ENCODE measurements at places on chromosomes 16 and 17.

DNA sequence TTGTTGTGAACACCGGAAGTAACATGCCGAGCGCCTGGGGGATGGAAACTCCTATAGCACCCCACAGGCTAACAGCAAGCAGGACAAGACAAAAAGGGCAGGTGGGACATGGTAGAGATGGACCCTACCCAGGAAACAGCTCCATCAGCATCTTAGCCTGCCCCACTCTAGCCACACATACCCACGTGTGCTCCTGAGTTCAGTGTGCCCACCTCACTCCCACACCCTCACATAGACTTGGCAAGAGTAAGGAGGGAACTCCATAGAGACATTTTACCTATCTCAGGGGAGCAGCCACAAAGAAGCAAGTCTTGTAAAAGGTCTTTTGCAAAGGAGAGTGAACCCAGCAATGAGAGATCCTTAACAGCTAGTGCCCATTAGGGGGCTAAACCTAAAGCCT is 37.8 kb upstream of the CACNG3 start:
- DNase-seq = no peak

- no peak for DNase-seq
These were observed 2.1 kb downstream of the MYH2 start for GRCh38 chr17:10547351-10547750.

GRCh38 chr16:80710918-80711317 is 93.5 kb downstream of the CDYL2 start:
- DNase-seq = no peak

GRCh38 chr17:57902117-57902799 is 52.4 kb upstream of the MRPS23 start:
- no peak for DNase-seq

DNA sequence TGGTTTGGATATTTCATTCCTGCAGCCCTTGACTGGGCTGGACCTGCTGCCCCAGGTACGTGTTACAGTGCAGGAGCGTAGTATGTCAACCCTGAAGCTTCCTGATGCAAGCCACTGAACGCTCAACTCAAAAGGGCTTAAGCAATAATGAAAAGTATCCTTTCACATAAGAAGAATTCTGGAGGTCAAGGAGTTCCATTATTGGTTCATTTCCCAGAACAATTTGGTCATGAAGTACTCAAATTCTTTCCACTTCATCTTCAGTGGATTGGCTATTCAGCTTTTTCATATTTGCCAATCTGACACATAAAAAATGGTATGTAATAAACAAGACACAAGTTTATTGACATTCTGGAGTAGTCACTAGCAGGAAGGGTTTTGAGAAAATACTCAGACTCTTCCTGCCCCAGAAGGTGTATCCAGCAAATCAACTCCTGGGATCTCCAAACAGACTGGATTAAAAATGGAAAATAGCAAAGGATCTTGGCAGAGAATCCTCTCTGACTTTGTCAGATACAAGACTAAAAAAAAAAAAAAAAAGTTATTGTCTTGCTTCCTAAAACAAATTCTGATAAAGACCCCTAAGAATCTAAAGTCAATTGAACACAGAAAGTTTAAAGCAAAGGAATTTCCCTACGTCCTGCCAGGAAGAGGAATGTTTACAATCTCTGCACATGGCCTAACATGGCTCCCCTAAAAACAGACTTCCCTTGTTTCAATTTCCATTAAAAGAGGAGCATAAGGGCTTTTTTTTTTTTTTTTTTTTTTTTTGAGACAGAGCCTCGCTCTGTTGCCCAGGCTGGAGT is 37.5 kb upstream of the WSB1 start:
- peak; percentile 77 for DNase-seq

DNA sequence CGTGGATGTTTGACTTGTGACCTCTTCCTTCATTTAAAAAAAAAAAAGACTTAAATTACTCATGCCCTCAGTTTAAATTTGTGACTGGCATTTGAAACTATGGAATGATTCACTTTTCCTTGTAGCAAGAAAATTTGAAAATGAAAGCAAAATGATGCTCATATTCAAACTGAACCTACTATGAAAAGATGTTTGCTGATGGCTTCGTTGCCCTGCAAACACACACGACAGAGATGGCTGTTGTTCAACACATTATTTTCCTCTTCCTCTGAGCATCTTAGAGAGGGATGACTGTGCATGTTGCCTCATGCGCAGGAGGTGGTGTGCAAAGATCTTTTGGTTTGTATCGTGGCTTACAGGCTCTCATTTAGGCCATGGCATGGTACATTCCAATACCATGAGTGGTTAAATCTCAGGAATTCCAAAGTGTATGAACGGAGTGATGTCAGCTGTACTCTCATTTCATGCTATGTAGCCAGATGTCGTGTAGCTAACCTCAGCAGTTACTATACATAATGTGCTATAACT is 164.5 kb downstream of the PRKCA start:
- DNase-seq = peak; percentile 99

GRCh38 chr17:4499431-4500190 is 930 bp downstream of the SPNS2 start:
- DNase-seq = peak; percentile 2

DNA sequence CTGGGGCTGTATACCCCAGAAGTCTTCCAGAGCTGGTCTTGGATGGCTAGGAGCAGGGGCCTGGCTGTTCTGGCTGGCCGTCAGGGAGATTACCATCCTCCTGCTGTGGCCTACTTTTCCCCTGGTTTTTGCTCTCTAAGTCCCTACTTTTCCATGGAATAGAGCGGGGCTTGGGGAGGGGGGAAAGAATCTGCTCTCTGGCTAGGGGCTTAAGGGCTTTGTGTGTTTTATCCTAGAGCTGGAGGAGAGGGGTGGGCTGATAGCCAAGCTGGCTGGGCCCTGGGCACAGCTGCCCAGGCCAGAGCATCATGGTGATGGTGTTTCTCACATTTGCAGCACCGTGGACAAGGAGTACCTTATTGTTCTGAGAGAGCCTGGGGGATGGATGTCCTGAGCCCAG is 3.6 kb downstream of the NRN1L start:
- DNase-seq = no peak

- no peak for DNase-seq
These were observed 324.5 kb upstream of the EEF2KMT start for GRCh38 chr16:5422047-5422446.

DNA sequence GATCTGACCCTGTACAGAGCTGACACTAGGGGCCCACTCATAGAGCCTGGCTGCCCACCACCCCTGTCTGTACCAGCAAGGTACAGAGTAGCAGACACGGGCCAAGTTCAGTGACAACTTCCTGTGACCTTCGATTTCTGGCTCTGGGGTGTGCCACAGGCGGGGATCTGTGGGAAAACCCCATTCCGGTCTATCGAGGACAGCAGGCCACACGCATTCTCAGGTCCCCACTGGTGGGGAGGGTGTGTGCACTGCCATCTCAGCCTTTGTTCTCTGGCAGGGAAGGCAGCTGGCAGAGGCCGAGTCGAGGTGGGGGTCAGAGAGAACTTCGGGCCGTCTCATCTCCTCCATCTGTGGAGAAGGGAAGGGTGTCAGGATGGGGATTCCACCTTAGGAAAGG is 10.0 kb downstream of the NLE1 start:
- DNase-seq = no peak

GRCh38 chr17:76359375-76359774 is 5.7 kb upstream of the PRPSAP1 start:
- DNase-seq = no peak

- peak; percentile 36 for DNase-seq
These were observed 12.7 kb downstream of the SLC5A11 start for GRCh38 chr16:24858219-24859041.

DNA sequence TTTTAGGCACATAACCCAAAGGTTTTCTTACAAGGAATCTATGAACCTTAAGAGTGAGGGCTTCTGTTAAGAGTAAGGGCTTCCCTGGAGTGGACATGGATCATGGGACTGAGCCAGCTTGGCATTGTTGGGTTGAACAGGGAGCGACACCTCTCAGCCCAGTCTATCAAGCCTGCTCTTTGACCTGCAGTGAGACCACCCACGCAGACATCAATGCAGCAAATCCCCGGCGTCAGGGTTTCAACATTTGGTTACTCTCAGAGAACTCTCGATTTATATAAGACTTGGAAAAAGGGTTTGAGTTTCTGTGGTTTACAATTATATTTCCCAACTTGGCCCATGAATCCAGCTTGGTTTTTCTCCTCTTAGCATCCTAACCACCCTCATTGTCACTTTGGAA is 299.9 kb downstream of the WWOX start:
- no peak for DNase-seq

DNA sequence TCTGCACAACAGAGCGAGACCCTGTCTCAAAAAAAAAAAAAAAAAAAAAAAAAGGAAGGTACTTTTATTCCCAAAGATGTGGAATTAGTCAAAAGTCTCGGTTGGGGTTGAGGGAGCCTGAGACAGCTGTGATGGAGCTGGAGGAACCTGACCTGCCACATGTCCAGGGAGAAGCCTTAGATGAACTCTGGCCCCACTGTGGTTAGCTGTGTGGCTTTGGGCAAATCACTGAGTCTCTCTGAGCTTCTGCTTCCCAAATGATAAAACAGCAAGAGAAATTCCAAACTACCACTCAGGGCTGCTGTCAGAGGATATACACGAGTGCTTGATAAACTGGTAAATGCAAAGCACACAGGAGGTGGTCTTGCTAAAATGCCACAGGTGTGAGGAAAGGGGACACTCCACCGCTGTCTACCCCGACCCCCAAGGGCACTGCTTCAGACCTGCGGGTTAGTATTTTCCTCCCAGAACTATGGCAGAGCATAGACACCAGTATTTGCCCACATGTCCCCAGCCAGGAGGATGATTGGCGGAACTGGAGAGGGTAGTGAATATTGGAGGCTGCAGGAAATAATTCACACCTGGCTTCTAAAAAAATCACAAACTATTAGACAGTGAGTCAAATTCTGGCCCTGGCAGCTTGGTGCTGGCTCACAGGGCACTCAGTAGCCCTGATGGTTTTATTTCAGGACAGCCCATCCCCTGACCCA is 14.7 kb downstream of the DRC3 start:
- DNase-seq = no peak

DNA sequence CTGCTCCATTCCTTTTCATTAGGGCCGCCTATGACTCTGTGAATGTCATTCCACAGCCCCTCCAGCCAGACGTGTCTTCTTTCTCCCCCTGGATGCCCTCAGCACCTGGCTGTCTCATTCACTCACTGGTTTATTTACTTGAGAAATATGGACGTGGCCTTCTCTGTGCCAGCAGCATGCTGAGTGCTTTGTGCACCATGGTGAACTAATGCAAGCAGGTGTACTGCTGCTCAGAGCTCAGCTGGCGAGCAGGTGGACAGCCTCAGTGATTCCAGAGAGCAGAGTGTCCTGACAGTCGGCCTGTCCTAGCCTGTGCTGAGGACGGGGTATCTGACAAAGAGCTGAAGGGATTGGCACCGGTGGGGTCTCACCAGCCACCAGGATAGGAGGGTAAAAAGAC is 96.7 kb downstream of the GNAO1 start:
- no peak for DNase-seq

GRCh38 chr16:27223226-27223610 is 19.9 kb downstream of the KDM8 start:
- no peak for DNase-seq

DNA sequence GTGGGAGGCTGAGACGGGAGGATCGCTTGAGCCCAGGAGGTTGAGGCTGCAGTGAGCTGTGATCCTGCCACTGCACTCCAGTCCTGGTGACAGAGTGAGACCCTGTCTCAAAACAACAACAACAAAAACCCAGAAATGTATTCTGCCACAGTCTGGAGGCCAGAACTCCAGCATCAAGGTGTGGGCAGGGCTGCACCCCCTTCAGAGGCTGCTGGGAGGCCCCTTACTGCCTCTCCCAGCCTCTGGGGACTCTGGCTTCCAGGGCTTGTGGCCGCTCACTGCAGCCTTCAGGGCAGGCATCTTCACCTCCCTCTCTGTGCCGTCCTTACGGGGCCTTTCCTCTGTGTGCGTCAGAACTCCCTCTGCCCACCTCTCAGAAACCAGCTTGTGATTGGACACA is 209.4 kb upstream of the GSE1 start:
- DNase-seq = no peak

DNA sequence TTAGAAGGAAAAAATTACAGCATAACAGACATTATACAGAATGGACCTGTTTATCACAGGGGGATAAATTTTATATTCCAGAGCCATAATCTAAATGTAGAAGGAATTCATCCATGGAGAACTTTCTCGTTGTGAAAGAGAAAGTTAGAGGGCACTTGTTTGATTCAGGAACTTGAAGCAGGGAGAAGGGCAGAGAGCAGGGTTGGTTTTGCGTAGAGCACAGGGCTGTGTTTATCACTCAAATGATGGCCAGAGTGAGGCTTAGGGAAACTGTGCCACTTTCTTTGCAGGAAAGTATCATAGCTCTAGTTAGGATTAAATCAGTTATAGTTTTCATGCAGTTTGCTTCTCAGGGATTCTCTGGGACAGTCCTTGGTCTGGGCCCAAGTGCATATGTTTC is 29.1 kb upstream of the MED13 start:
- DNase-seq = no peak

GRCh38 chr17:19415311-19415710 is 4.3 kb downstream of the RNF112 start:
- no peak for DNase-seq

DNA sequence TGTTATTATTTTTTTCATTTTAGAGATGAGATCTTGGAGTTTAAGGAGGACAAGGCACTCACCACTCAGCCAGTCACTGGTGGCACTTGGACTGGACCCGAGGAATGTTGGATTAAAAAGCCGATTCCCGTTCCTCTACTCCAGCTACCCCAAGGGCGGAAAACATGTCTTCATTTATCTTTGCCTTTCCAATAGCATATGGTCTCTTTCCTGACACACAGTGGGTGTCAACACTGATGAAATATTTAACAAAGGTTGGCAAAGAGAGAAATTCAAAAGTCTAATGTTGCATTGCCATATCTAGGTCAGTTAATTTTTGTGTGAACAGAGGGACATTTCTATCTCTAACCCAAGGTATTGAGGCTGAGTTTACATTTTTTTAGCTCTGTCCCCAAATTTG is 459.7 kb downstream of the RBFOX1 start:
- no peak for DNase-seq

DNA sequence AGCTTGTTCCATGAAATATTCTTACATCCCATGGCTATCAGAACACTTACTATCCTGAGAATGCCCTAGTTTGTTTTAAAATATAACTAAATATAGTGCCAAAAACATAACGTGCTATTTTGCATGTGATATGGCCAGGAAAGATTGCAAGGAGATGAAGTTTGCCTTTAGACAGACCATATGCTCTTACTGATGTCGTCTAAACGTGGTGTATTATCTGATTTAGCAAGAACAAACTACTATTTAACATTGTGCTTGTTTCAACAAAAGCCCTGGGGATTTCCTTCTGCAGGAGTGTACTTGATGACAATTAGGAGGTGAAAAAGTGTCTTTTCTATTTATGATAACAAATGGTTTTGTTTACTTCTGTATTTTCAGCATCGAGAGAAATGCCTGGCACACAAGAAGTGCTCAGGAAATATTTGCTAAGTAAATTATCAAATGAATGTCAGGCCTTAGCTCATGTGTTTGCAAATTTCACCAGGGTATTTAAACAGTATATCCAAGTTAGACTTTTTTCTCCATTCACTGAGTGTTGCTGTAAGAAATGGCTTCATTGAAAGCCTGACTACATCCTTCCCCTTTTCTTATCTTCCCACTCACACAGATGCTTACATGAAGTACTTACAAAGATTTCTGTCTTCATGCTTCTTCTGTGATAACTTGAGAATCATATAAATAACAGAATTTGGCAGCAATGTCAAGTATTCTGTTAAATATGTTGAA is 1033.6 kb downstream of the CDH8 start:
- no peak for DNase-seq

- DNase-seq = no peak
These were observed 29.5 kb downstream of the RNF43 start for GRCh38 chr17:58387834-58388233.

All from HCEC 1CT (cell line).